ENCODE measurements at places on chromosomes 4 and X.

GRCh38 chrX:68865300-68865699, 36.5 kb downstream of the EFNB1 start:
- no peak for DNase-seq

GRCh38 chr4:85218756-85219155, 252.3 kb upstream of the WDFY3 start:
- DNase-seq: no peak

GRCh38 chr4:74623041-74623440, 171.3 kb downstream of the BTC start:
- no peak for DNase-seq

- no peak for DNase-seq
Measured at GRCh38 chrX:37686996-37687395, 1.4 kb downstream of the XK start.

- no peak for DNase-seq
Measured at GRCh38 chrX:12611471-12611870, 179.7 kb upstream of the PRPS2 start.

- no peak for DNase-seq
Measured at GRCh38 chrX:29471829-29472228, 743.5 kb upstream of the MAGEB2 start.

GRCh38 chr4:77681792-77682191, 76.2 kb downstream of the CXCL13 start:
- DNase-seq: no peak

DNA sequence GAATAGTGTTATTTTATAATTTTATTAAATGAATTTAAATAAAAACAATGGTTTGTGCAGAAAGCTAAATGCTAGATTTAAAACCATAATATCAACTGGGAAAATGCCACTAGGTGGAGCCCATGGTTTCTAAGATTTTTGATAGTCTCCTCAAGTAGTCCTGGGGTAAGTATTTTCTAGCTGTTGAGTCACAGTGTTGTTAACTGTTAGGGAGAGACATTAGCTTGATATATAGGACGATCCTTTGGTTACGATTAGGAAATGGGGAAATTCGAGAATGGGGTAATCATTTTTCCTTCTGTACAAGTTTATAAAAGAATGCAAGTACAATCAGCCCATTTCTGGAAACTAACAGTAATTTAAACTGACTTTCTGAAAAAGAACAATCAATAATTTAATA, 378.4 kb downstream of the ANKRD50 start:
- DNase-seq: peak; percentile 58

GRCh38 chr4:7638984-7639789, 204.5 kb upstream of the PSAPL1 start:
- DNase-seq: no peak

- DNase-seq: no peak
Measured at GRCh38 chr4:120753854-120754253, 168.7 kb downstream of the PRDM5 start.

- no peak for DNase-seq
Measured at GRCh38 chr4:154067786-154068185, 278.9 kb upstream of the SFRP2 start.

DNA sequence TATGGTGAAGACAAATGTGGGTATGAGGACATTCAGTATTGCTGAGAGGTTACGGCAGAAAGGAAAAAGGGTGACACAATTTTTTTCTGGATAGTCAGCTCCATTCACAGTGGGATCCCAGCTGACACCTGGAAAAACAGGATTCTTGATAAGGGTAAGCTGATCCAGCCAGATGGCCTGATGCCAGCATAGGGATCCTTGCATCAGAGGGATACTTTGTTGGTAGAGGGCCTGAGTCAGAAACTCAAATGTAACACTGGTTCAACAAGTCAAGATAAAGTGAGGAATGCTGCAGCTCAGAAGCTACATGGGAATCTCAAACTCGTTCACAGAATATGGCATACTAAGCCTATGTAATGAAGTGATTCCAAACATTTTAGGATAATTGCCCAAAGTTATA, 726.7 kb downstream of the C4orf33 start:
- no peak for DNase-seq

DNA sequence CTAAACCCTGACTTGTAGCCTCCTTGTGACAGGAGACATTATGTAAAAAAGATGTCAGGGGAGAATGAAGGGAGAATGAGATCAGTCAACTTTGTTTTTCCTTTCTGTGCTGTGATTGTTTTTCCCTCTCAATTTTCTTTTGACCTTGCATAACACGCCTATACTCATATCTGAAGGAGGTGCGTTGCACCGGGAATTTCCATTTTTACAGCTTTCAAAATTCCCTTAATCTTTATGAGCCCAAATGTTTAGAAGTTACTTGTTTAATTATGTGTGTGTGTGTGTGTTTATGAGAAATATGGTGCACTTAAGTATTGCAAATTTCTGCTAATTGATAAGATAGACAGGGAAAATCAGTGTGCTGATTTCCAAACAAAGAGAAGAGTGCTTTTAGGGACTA, 21.6 kb downstream of the SYNPO2 start:
- DNase-seq: no peak

DNA sequence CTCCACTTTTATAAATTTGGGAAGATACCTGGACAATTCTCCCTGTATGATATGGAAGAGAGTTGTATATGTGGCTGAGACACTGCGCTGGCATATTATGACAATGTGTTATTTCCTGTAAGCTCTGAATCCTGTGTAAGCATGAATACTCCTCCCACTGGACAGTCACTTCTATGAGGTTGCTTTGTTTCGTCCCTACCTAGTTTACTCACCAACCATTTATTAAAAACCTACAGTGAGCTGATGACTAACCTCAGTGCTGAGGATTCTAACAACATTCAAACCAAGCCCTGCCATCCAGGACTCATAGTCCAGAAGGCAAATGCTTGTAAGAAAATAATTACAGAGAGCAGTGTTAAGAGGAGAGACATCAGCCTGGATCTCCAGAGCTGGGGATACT, 1632.9 kb upstream of the TENM3 start:
- no peak for DNase-seq

DNA sequence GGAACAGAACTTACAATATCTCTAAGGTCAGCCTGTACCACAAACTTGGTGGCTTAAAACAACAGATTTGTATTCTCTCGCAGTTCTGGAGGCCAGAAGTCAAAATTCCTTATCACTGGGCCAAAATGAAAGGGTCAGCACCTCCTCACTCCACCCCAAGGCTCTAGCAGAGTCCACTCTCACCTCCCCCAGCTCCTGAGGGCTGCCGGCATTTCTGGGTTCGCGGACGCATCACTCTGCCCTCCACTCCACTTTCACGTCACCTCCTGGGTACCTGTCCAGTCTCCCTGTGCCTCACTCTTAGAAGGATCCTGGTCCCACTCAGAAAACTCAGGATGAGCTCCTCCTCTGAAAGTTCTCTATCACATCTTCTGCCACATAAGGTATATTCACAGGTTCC, 34.6 kb downstream of the JAKMIP1 start:
- DNase-seq: no peak

DNA sequence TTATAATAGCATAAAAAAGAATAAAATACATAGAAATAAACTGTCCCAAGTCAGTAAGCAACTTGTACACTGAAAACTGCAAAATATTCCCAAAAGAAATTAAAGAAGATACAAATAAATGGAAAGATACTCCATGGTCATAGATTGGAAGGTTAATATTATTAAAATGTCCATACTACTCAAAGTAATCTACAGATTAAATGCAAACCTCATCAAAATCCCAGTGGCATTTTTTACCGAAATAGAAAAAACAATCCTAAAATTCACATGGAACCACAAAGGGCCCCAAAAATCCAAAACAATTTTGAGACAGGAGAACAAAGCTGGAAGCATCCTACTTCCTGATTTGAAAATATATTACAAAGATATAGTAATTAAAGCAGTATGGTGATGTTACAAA, 133.0 kb downstream of the NDST3 start:
- DNase-seq: no peak

DNA sequence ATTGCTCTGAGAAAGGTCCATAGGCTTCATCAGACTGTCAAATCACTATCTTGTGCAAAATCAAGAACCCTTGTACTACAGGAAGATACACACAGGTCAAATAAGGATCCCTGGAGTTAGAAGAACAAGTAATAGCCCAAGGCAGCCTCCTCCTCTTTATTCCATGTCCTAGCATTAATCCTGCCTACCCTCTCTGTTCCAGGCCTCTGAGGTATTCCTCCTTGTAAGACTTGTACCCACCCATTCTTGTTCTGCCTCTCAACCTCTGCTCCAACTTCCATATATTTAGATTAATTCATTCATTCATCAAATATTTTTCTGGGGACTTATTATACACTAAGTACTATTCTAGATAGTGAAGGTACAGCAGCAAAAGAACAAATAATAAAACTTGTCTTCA, 10.4 kb upstream of the PLK4 start:
- no peak for DNase-seq

DNA sequence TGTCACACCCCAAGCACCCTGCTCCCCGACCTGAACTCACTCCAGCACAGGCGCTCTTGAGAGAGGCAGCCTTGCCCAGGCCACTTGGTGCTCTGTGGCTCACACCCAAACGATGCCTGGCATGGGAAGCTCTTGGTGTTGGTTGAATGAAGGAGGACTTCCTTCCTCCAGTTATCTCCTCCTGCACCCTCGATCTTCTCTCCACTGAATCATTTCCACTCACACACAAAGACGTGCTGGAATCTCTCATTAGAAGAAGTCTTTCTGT, 90.5 kb upstream of the TRIM2 start:
- no peak for DNase-seq

DNA sequence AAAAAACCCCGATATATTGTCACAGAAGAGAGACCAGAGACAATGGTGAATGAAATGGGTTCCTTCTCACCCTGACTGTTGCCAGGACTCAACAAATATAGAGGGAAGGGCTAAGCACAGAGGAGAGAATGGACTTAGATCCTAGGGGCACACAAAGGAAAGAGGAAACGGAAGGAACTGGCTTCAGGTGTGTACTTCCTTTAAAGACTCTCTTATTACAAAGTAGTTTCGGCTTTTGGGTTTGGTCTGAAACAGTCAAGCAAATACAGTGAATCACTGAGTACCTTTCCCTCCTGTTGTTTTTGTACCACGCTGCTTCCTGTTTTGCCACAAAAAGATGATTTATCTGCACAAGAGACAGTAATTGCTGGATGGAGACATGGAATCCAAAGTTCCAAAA, 46.1 kb upstream of the S100G start:
- no peak for DNase-seq

DNA sequence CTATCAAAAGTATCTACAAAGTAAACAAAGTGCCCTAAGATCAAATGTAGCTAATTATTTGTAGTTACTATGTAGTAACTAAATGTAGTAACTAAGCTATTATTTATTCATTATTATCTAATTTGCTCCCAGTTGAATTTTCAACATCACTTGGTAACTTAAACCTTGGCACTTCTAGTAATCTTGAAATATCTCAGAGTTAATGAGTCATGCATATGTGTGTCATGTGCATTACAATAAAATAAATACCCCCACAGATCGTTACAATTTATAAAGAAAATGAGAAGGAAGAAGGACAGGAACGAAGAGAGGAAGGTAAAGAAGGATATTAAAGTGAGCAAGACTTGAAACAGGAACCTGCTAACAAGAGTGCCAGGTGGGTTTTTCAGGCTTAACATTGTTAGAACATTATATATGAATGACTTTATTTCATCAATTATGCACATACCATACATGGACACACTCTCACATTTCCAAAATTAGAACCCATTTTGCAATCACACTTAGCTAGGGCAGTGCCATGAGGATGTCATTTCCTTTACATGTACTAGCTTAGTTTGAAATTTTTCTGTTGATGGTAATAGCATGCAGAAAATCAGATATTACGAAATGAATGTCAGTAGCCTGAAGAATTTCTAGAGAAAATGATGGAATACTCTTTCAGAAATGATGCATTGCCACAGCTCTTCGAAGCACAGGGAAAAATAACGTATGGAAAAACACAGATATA, 1670.4 kb upstream of the AGA start:
- no peak for DNase-seq

- DNase-seq: no peak
Measured at GRCh38 chr4:72424006-72424405, 145.0 kb downstream of the ADAMTS3 start.

DNA sequence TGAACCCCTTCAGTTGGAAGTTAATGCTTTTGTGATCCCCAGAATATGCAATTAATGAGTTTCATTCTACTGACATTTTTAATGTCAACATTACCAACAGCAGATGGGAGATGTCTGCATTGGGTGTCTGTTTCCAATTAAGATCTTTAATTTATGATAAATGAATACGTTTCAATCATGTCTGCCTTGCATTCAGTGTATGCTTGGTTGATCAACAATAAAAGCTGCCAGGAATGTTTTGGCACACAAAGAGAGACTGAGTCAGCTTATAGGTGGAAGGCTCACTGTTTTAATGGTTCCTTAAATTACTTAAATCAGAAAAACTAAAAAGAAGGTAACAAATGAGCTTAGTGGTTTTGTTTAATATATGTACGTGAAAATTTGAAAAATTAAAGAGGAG, 359.9 kb upstream of the CNKSR2 start:
- DNase-seq: no peak

DNA sequence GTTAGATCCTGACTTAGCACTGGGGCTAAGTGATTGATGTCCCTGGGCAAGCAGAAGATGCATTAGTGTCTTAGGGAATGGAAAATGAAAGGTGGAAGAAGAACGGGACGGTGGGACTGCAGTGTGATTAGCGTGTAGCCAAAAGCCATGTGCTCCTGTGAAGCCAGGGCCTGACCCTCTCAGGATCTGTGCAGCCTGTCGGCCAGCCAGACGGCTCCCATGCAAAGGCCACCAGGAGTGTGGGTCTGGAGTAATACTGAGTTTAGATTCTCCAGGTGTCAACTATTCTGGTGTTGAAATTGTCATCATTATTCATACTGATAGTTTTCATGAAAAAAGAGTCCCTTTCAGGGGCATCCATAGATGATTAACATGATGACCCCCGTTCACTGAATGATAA, 32.0 kb downstream of the REELD1 start:
- no peak for DNase-seq

DNA sequence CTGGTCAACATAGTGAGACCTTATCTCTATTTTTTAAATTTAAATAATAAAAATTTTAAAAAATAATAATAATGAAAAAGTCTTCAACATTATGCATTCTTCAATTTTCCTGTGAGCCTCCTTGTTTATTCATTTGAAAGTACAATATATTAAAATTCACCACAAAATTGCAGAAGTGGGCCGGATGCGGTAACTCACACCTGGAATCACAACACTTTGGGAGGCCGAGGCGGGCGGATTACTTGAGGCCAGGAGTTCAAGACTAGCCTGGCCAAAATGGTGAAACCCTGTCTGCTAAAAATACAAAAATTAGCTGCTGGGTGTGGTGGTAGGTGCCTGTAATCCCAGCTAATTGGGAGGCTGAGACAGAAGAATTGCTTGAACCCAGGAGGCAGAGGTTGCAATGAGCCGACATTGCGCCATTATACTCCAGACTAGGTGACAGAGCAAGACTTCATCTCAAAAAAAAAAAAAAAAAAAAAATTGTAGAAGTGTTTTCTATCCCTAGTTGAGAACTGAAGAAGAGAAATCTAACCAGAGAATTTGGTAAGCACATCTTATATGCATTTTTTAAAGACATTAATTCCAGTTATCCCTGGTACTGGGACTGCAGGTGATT, 56.9 kb downstream of the RBM47 start:
- DNase-seq: no peak
